ENCODE measurements at places on chromosomes 5 and 9.

DNA sequence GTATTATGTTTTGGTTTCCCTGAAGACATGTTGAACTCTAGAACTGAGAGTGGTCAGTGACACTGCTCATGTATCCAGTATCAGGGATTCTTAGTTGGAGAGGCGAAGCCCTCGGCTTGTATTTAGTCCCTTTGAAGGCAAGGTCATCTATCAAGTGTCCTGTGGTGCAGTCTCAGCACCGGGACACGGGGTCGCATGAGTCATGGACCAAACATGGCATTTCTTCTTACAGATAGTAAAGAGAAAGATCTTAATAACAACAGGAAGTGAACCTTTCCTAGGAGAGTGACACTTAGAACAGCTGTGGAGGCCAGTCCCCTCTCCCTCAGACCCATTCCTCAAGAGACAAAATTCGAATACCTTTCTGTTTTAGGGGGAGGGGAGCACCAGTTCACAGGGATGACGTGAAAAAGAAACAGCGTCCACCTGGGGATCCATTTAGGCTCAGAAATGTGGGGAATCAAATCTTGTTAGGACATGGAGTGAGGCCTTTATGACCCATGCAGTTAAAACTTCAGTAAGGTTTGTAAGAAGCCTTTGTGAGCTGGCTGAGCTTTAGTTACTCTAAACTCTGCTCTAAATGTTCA is 86.5 kb downstream of the ADGRV1 start:
- no peak for DNase-seq

DNA sequence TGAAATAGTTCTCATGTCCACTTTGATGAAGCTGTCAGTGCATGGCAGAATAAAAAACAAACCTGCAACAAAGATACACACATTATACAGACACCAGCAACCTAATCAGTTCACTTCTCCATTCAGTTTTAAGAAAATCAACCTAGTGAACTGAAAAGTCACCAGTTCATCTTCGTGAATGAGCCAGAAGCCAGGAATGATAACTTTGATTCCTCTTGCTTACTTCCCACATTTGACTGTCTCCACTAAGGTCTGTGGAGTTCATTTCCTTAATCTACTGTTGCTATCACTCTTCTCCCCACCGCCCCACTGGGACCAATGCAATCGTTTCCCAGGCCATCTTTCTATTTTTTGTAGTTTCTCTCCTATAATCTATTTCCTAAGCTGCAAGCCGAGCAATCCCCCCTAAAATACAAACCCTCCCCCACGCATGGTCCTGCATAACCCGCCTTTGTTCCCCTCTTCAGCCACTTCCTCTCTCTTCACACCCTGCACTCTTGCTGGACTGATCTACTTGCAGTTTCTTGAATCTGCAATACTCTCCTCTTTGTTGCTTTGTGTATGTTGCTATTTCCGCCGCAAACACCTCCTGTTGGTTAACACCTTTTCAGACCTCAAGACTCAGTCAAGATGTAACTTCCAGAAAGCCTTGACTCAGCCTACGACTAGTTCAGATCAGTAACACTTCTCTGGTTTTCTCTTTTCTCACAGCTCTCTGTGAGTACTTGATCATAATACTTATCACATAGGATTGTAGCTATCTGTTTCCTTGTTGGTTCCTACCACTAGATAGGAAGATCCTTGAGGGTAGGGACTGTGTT is 16.6 kb downstream of the STOM start:
- no peak for DNase-seq

GRCh38 chr9:87588339-87588738 is 90.7 kb downstream of the DAPK1 start:
- DNase-seq = no peak

- no peak for DNase-seq
Observed at GRCh38 chr9:92406477-92406876, 2.1 kb upstream of the OGN start.

GRCh38 chr5:141879941-141880738 is 1.9 kb upstream of the PCDH1 start:
- DNase-seq = no peak

DNA sequence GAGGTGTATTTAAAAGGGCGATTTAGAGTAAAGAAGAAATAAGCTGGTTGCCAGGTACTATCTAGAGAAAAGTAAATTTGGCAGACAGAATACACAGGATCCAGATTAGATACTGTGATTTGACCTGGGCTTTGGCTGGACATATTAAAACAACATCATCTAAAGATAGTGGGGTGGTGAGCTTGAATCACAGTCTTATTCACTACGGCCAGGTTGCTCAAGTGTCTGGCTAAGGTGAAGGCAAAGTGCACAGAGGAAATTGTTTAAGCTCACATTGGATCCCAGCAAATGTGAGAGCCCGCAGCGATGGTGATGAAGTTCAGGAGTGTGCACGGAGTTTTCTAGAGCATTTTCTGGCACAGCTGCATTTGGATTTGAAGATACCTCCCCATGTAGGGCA is 398.2 kb upstream of the MEF2C start:
- DNase-seq = no peak

GRCh38 chr5:44187973-44188372 is 201.2 kb downstream of the FGF10 start:
- DNase-seq = no peak

DNA sequence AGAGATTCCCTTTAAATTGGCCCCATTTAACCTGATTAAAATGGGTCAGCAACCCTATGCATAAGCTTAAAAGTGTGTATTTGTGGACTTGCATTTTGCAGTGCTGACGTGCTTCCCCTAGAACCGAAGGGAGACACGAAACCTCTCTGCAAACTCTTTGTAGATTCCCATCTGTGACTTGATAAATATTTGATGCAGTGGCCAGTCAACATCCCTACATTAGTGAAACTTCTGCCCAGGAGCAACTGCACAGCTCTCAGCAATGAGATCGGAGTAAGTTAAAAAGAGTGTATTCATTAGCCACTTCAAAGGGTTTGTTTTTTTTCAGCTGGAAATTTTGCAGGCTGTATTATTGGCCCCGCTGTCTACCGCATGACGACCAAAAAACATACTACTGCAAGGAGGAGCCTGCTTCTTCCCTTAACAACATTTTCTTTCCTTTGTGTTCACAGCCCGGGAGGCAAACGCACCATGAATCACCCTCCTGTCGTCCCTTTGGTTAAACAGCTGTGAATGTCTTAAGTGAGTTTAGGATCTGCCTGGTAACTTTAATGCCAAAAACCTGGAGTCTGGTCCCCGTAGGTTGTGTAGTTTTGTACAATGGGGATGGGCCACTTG is 38.0 kb upstream of the TCERG1 start:
- no peak for DNase-seq

- no peak for DNase-seq
Observed at GRCh38 chr9:100838857-100839256, 189.7 kb upstream of the PLPPR1 start.

GRCh38 chr5:167049043-167049663 is 1242.3 kb upstream of the WWC1 start:
- no peak for DNase-seq

DNA sequence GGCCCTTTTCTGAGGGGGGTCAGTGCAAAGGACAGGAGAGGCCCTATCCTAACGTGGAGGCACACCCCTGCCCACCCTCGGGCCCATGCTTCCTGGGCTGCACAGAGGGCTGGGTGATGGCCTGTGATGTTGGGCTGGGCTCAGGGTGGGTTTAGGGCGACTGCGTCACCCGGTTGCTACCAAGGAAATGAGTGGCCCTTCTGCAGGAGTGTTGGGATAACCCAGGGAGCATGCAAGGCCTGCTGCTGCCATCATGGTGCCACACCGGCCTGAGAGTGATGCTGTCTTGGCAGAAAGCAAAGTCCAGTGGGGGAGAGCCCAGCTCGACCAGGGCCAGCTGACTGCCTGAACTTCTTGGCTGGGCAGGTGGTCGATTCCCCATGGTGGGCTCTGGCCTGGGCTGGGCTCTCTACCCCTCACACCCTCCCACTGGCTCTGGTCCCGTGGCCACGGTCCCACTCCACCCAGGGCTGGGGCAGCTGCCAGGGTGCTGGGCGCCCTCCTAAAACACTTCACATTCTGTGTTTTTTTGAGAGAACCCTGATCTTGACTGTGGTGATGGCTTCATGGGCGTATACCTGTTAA is 21.5 kb upstream of the MRNIP start:
- DNase-seq = no peak

DNA sequence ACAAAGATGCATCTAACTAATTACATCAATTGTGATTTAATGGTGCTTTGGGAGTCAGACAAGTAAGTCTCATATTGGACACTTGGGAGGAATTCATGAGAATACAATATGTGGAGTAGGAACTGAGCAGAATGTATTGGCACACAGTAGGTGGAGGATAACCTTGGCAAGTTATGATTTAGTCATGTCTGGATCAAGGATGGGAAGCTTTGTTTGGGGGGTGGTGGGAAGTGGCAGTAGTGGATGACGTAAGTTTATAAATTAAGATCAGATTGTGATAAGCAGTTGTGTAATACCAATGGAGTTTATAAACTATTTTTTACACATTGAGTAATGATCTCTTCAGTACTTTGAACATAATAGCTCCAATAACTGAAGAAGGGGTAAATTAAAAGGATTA is 67.0 kb downstream of the SGCD start:
- no peak for DNase-seq

- DNase-seq = peak; percentile 66
Observed at GRCh38 chr5:148972974-148973374, 89.9 kb downstream of the SH3TC2 start.

GRCh38 chr5:42520203-42520602 is 97.0 kb downstream of the GHR start:
- no peak for DNase-seq

- no peak for DNase-seq
Observed at GRCh38 chr5:137587919-137588318, 88.8 kb upstream of the SPOCK1 start.

- no peak for DNase-seq
Observed at GRCh38 chr5:66742083-66742895, 146.1 kb downstream of the MAST4 start.

GRCh38 chr5:151662805-151663204 is 23.9 kb downstream of the SPARC start:
- DNase-seq = no peak

DNA sequence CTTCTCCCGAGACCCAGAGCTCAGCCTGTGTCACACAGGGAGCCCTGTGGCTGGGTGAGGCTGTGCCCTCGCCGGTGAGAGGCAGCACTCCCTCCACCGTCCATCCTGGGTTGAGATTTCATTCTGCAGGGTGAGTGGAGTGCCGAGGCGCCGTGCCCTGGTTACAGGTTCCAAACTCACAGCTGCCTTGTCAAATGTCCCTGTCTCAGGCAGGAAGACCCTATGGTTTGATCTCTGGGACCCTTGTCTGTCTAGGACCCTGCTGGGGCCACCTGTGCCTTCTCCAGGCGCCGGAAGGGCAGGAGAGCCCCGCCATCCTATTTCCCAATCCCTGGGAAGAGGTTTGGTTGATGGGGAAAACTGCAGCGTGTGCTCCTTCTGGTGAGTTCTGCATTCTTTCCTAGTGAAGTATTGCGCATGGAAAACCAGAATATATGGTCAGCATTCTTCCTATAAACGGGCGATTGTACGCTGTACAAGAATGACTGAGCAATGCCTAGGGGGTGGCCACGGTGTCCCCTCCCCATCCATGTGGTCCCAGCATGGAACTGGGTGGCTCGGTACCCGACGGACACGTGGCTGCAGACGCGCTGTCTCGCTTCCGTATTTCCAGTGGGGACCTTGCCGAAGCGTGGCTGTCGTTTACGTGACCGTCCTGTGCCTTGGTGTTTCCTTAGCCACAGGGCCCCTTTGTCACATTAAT is 95.9 kb upstream of the COL5A1 start:
- DNase-seq = no peak

GRCh38 chr5:27158775-27159174 is 120.4 kb upstream of the CDH9 start:
- no peak for DNase-seq

GRCh38 chr5:154332451-154332850 is 113.3 kb upstream of the SAP30L start:
- DNase-seq = no peak

- DNase-seq = no peak
Observed at GRCh38 chr9:136202454-136203407, 2.2 kb downstream of the LHX3 start.

DNA sequence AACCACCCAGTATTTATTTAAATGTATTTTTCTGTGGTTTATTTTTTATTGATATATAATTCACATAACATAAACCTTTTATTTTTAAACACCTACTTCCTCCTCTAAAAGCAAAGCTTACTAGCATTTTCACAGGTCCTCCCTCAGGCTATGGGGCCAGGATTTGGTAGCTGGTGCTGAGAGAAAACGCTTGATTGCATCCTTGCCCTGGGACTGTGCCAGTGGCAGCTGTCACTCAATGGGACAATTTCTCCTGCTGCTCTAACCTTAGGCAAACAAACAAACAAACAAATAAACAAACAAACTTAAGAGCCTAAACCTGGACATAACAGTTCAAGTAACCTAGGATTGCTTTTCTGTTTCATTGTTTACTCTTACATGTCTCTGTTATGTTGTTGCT is 102.7 kb downstream of the FOCAD start:
- no peak for DNase-seq

DNA sequence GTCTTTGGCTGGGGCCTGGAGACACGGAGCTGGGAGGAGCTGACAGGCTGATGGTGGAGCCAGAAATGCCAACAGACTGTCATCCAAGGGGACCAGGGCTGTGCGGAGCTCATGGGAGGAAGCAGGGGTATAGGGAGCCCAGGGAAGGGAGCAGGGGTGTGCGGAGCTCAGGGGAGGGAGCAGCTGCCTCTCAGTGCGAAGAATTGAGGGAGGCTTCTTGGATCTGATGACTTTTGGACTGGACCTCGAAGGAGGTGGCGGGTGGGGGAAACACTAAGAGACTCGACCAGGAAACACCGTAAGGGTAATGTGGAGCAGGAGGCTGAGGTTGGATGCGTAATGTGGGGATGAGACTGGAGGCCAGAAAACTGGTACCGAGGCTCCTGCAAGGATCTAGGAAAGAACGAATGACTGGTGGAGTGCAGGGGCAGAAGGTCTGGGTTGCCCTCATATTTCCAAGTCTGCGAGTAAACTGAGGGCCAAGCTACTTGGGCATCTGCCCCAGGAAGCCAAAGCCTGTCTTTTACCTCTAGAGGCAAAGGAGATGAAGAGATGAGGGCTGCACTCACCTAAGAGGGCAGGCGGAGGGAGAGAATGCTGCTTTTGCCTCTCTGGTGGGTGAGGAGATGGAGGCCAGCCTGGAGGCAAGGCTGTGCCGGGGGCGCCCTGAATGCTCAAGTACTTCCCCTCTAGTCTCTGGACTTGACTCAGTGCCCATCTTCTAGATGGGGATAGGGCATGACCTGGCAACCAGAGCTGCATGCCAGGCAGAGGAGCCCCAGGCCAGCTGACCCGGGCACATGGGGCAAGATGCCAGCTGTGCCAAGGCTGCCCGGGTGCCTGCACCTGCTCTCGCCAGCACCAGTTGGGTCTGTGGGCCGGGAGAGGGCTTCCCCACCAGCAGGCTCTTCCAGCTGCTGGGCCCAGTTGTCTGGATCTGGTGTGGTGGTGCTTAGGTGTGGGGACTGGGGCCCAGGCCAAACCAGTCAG is 2.3 kb downstream of the PTGS1 start:
- DNase-seq = no peak

- no peak for DNase-seq
Observed at GRCh38 chr9:117120061-117120460, 294.8 kb downstream of the ASTN2 start.

- no peak for DNase-seq
Observed at GRCh38 chr9:111615928-111616327, 15.2 kb upstream of the DNAJC25 start.

- DNase-seq = no peak
Observed at GRCh38 chr5:62206150-62206829, 99.7 kb upstream of the KIF2A start.

Data from psoas muscle (tissue), 8 donors.